Stimulated activated CD4-positive, alpha-beta T cell treated with anti-CD3 and anti-CD28 coated beads, Interleukin-4, amount 100 ng/mL, for 4 hours (primary cell): ENCODE measurements at places on chromosomes 5 and 9.

GRCh38 chr5:144774197-144774596, 603.5 kb downstream of the KCTD16 start:
- no peak for DNase-seq

- DNase-seq = no peak
These were observed 316.0 kb upstream of the DAP start for GRCh38 chr5:11076945-11077613.

- DNase-seq = no peak
These were observed 176.1 kb downstream of the ISL1 start for GRCh38 chr5:51559339-51559738.

DNA sequence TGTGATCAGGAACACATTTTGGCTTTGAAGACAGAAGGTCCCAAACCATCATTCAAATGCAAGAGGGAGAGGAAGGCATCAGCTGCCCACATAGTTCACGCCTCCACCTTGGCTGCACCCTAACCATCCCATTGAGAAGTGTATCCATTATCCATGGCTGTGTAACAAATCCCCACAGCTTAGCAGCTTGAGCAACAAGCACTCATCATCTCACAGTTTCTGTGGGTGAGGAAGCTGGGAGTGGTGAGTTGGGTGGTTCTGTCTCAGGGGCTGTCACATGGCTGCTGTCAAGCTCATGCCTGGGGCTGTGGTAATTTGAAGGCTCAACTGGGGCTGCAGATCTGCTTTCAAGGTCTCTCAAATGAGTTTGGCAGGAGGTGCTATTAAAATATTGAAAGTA, 23.0 kb upstream of the CEP72 start:
- DNase-seq = no peak

DNA sequence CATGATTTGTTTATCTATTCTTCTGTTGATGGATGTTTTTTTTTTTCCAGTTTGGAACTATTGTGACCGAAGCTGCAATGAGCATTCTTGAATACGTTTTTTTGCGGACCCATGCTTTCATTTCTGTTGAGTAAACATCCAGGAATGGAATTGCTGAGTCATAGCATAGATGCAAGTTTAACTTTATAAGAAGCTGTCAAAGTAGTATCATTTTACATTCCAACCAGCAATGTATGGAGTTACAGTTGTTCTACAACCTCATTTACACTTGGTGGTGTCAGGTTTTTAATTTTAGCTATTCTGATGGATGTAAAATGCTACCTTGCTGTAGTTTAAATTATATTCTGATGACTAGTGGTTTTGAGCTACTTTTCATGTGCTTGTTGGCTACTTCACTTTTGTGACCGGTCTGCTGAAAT, 49.0 kb downstream of the NPR3 start:
- no peak for DNase-seq

DNA sequence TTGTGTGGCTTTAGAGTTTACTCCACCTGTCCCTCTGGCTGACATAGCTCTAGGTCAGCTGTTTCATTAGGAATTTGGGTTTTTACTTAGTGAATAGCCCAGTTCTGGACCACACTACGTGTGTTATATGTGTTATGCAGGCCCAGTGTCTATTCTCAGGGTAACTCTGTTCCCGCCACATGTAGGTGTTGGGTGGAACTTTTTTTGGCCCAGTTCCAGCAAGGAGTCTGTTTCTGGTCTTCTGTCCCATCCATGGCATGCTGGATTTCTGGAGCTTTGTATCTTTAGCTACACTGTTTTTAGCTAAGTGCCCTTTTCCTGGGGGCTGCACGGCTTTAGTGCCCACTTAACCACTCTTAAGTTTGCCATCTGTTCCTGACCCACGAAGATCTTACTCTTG, 15.5 kb downstream of the RMI1 start:
- no peak for DNase-seq

DNA sequence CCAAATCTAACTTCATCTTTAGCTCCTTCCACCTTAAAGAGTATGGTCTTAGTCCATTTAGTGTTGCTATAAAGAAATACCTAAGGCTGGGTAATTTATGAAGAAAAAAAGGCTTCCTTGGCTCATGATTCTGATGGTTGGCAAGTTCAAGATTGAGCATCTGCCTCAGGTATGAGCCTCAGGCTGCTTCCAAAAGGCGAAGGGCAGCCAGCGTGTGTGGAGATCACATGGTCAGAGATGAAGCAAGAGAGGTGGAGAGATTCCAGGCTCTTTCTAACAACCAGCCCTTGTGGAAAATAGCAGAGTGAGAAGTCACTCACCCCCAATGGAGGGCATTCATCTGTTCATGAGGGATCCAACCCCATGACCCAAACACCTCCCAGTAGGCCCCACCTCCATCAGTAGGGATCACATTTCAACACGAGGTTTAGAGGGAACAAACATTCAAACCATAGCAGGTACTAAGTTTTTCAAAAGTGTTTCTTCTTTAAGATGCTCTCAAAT, 225.9 kb downstream of the SGCD start:
- DNase-seq = no peak

DNA sequence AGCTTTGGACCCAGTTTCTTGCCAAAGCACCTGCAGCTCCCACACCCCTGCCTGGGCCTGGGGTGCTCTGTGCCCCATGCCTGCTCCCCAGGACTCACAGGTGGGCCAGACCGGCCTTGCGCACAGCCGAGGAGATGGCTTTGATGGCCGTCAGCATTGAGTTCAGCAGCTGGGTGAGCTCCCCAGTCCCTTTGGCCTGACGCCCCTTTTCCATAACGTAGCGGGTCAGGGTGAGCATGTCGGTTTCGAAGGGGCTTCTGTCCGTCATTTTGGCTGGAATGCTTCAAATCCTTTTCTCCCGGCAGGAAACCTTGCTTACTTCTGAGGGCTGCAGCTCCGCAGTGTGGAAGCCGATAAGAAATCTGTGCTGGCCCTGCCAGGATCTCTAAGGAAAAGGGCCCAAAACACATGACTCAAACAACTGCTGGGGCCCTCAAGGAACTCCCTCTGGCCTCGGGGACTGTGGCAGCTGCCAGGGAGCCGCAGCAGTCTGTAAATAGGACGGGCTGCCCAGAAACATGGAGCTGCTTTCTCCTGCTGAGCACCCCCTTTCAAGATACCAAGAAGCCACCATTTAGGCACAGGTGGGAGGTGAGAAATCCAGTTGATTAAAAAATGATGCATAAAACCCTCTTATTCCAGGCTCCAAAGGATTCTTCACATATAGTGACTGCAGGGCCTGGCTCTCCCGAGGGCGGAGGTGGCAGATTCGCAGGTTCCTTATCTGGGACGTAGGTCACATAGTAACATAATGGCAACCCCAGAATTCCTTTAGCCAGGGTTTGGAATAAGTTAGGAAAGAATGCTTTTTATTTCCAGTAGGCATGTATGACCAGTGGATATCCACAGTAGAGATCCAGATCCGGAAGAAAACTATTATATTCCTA, at the start of gene FBP2:
TSS of gene FBP2 (minus strand) at position 366 of the 887 bp plus-strand sequence. CDS start at position 268, 98 bp downstream.
- no peak for DNase-seq

DNA sequence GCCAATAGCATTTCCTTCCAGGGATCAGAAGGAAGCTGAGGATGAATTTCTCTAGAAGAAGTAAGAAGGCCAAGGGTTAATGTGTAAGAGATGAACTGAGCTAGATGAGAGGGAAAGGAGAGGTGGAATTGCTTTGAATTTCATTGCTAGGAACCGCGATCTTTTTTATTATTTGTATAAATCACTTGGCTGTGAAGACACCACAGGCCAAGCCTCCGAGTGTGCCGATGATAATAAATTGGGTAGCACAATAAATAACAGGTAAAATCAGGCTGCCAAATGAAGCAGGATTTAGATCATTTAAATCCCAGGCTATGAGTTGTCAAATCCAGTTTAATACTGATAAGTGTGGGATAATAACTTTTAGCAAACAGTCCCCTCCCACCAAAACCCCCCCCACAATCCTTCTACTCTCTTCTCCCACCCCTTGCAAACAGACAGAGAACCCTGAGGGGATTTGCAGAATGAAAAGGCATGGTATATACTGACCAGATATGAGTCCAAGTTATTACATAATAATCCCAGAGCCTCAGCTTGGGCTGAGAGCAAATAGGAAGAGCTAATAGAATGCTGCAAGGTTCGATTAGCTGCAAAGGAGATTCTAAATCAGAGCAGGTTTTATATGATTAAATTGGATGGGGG, 143.5 kb downstream of the PPP2R2B start:
- DNase-seq = no peak

DNA sequence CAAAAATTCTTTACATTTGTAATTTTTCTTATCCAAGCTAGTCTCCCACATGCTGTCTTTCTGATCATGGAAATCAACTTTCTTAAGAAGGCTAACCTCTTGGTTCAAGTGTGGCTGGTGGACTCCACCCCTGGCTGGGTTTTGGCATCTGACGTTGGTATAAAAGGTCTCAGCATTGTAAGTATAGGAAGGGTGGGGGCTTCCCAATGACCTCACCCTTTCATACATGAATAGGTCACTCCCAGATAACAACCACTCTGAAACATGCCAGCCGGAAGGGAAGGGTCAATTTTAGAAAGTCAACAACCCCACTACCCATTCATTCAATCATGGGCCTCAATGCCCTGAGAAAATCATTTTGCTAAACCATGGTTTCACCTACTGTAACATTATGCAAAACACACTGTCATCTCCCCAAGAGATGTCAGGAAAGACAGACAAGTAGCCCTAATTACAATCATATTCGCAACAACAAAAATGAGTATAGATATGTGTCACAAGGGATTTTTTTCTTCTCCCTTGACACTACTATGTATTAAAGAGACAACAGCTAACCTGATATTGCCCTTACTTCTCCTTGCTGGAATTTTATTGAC, 31.9 kb upstream of the PCSK5 start:
- no peak for DNase-seq

DNA sequence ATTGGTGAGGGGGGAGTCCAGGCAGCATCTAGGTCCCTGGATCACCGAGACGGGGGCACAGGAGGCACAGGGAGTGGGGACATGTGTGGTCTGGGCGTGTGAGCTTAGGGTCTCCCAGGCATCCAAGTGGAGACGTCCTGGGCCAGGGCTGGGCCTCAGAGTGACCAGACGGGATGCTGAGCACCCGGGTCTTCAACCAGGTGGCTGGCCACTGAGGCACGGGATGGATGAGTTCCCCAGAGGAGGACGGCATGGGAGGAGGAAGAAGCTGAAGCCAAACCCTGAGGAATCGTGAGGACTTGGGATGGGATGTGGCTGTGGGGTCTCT, 88.0 kb downstream of the LMX1B start:
- no peak for DNase-seq

GRCh38 chr9:131062969-131063368, 33.4 kb upstream of the AIF1L start:
- no peak for DNase-seq

DNA sequence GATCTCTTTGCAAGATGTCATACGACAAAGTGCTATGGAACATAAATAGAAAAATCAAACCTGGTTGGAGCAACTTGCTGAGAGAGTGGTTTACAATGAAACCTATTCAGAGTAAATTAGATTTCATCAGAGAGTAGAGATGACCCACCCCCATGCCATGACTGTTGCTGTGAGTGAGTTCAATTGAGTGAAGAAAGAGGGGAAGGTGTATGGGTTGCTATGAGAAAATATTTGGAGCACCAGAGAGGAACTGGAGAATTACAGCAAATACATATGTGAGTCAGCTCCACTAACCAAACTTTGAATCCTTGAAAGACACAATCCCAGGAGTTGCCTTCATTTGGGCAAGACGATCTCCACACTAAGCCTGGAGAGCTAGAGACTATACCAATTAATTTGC, 217.2 kb downstream of the RFX3 start:
- no peak for DNase-seq

DNA sequence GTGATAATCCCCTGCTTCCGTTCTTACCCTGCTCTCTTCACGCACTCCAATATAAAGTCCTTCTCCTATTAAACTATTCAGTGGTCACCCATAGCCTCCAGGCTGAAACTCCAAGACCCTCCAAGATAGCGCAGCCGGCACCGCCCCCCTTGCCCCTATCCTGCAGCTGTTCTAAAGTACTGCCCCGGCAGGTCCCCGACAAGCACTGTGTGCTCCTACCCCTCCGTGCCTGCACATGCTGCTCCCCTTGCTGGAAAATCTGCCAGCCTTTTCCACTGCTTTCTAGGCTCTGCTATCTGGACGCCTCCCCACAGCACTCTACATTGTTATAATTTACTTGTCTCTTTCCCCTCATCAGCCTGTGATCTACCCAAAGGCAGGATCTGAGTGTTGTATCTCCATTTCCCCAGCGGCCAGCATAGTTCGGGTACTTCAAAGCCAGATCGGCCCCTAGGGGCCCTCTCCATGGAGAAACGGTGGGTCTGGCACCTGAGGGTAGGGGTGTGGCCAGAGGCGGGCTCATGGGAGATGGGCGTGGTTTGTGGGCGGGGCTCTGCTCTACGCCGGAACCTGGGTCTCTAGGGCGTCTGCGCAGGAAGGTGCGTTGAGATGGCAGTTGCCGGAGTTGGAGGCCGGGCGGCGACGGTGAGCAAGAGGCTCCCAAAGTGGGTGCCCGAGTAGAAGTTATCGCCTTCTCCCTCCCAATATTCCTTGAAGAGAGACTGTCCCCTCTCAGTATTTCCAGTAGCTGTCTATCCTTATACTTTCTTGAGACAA, 83.5 kb upstream of the RUSC2 start:
- peak; percentile 27 for DNase-seq

GRCh38 chr5:69292306-69292705, 40.3 kb downstream of the CCDC125 start:
- no peak for DNase-seq

- no peak for DNase-seq
These were observed 21.8 kb downstream of the PSD2 start for GRCh38 chr5:139817362-139817761.

DNA sequence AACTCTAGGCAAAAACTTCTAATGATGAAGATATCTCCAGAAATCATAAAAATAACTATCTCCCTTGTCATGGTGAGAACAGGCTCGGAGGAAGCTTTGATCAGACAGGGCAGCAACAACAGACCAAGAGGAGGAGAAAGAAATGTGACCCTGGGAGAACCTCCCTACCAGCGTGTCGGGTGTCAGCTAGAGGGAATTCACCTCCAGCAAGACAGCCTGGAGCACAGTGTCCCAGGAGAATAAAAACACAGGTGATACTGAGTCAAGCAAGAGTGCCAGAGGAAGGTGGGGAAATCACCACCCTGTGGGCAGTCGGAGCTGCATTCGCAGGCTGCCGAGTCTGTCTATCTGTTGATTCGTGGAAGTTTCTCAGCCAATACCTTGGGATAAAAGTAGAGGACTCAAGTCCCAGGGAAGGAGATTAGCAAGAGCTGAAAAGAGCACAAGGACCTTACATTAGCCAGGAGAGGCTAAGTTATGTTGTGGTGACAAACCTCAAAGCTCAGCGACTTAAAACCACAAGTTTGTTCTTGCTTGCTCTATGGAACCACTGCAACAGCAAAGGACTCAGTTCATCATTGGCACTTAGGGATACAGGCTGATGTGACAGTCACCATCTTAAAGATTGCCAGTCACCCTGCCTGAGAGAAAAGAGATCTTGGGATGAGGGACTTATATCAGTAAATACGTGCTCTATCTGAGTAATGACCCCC, 598.3 kb downstream of the CCDC171 start:
- DNase-seq = no peak

DNA sequence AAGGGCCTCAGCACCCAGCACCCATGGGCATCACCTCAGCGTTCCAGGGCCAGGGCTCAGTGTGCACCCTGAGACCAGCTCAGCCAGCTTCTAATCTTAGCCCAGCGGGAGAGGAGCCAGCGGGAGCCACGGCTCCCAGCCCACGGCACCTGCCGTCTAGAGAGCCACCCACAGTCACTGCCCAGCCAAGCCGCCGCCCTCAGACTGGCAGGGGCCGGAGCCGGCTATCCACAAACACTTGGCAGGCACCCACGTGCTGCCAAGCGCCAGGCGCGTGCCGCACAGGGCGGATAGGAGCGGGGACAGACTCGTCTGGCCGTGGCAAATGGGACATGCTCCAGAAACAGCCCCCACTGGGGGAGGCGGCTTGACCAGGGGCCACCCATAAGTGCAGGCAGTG, 18.6 kb downstream of the BRD3 start:
- no peak for DNase-seq
